ENCODE measurements at places on chromosomes 6 and 20. TPM values are rescaled to one million over a fixed set of nuclear protein-coding genes. Genes with fewer than 3 reads are reported as not detected.

GRCh38 chr20:43710370-43711044, 16.3 kb downstream of the GTSF1L start:
- no peak for DNase-seq

DNA sequence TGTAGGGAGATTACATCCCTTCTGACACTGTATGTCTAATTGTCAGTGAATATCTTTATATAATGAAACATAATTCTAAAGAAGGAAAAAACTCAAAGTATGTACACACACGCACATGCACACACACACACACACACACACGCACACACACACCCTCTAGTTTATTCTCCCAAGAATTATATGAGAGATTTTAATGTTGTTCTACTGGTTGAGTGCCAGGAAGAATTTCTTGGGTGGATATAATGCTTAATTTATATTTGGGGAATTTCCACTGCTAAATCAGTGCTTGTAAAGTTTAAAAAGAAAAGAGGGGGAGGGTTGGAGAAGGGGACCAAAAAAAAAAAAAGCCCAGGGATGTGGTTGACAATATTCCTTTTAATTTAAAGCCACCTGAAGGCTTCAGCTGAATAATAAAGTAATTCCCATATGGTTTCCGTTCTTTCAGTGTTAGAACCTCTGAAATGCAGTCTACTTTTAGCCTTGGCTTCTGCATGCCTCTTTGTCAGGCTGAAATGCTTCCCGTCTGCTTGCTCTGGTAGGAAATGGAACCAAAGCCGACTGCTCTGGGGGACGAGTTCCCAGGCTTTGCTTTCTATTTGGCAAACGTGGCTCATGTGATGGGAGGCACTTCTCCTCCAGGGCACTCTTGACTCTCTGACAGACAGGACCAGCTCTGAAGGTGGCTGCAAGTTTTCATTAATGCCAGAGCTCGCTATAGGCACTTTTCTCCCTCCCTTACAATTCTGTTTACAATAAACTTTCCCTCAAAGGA, 225.4 kb downstream of the PRL start:
- DNase-seq: no peak

GRCh38 chr20:19104186-19104585, 108.3 kb upstream of the SLC24A3 start:
- no peak for DNase-seq

DNA sequence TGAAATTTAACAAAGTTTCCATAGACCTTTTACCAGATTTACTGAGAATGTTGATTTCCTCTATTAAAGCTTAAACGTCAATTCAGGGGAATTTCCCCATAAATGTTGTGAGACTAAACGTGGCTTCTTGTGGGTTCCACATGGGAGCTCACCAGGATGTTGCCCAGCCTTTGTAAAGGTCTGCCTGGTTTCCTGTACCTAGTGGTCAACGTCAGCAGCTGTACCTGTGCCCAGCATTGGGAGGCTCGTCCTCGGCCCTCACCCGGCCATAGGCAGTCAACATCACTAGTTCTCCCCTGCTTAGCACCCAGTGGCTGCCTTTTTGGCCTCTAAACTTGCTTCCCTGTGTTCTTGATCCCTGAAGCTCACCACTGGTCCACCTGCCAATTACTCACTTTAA, 22.1 kb upstream of the CD83 start:
- DNase-seq: no peak

ZFP57 gene
- not detected for total RNA-seq

GRCh38 chr6:63805808-63806572, 170.4 kb downstream of the PHF3 start:
- no peak for DNase-seq

DNA sequence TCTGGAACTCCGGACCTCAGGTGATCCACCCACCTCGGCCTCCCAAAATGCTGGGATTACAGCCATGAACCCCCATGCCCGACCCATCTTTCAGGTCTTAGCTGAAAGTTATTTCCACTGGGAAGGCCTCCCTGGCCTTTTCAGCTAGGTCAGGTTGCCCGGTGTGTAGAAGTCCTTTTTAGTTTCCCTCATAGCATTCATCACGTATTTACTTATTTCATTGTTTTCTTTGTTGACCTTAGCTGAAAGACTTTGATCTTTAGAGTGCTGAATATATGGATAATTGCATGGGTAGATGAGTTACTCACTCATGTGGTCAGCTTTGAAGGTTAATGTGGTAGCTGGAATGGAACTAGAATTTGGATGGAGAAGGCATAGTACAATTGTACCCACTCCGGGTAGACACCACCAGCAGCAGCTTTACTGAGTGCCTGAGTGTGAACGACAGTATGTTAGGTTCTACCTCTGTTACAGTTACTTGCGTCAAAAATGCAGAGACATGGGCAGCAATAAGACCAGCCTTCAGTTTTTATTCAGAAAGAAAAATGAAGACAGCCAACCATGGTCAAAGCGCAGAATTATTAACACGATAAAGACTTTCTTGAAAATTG, 9.1 kb downstream of the KIZ start:
- no peak for DNase-seq

TRIM15 gene
- not detected for total RNA-seq

COX4I2 gene
- not detected for total RNA-seq

UQCC2 gene
- 48.9 TPM for total RNA-seq

GUCA1A gene
- total RNA-seq: not detected

- DNase-seq: peak; percentile 94
These were observed 13.5 kb upstream of the HLA-DQA1 start for GRCh38 chr6:32623693-32624092.

- no peak for DNase-seq
These were observed 834.2 kb downstream of the KIF16B start for GRCh38 chr20:15739035-15739434.

DNA sequence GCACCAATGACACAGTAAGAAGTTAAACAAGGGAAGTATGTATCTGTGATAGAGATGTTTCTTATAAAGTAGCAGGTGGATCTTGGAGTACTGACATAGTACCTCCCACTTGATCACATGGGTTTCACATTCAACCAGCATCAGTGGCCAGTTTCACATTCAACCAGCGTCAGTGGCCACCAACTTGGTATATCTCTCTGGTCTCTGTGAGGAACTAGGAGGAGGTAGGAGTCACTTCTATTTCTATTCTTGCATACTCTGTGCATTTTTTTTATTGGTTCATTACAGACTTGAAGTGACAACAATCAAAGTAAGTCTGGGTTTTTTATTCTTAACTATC, 200.3 kb upstream of the SIM1 start:
- DNase-seq: no peak

- DNase-seq: no peak
These were observed 42.7 kb downstream of the IRAK1BP1 start for GRCh38 chr6:78910010-78910409.

GRCh38 chr20:41367393-41367695, 726 bp upstream of the EMILIN3 start:
- no peak for DNase-seq

BMP7 gene
- total RNA-seq: not detected

GRCh38 chr6:4164456-4164855, 29.1 kb upstream of the ECI2 start:
- no peak for DNase-seq

DNA sequence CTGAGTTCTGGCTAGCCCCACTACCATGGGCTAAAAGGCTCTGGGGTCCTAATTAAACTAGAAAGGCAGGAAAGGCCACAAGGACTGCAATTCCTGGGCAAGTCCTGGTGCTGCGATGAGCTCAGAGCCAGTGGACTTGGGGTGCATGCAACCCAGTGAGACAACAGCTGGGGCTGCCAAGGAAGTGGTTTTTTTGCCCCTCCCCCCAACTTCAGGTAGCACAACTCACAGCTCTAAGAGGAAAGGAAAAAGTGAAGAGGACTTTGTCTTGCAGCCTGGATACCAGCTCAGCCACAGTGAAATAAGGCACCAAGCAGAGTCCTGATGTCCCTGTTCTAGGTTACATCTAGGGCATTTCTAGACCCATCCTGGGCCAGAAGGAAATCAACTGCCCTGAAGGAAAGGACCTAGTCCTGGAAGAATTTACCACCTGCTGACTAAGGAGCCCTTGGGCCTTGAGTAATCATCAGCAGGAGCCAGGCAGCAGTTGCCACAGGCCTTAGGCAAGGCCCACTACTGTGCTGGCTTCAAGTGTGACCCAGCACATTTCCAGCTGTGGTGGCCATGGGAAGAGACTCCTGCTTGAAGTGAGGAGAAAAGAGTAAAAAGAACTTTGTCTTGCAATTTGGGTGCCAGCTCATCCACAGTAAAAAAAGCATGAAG, 358.4 kb downstream of the BTBD3 start:
- no peak for DNase-seq

GNAS-AS1 gene
- total RNA-seq: 6.3 TPM

GRCh38 chr6:126657561-126658175, 317.8 kb downstream of the CENPW start:
- DNase-seq: peak; percentile 64

LINC00237 gene
- total RNA-seq: 0.14 TPM

- DNase-seq: no peak
These were observed 49.5 kb downstream of the NCOA3 start for GRCh38 chr20:47551222-47551621.

DDX39B gene
- 412 TPM for total RNA-seq

Data from Karpas-422 (cell line).